ENCODE measurements at places on chromosomes 12 and 14.

GRCh38 chr12:75509621-75510020 is 1.8 kb downstream of the KRR1 start:
- no peak for DNase-seq

DNA sequence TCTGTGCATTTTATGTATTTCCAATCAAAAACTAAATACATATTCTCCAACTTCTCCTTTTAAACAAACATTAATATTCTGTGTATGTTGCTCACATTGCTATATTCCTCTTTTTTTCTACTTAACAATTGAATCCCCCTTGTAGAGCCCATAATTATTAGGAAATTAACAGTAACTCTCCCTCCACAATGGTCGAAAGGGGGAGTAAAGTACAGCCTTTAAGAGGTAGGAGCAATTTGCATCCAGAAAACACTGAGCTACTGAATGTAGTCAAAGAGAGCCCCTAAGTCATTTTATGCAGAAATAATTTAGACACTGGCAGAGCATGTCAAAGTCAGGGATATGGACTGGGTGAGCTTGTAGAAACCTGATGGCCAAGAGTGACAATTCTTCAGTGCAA is 57.2 kb upstream of the SCN8A start:
- peak; percentile 31 for DNase-seq

DNA sequence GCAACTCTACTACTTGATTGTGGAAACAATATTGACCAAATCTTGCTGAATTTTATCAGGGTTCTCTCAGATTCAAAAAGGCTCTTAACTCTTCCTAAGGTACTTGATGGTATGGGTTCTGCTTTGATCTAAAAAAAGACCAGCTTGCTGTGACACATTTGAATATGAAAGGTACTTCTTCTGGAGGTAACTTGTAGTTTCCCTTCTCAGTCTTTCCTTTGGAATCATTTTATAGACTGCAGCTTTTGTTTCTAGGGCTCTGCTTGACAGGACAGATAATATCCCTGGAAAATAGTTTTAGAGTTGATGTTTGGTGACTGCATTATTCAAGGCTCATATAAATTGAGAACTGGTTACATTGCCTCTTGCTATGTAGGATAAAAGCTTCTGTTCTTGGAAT is 251.9 kb downstream of the FUT8 start:
- DNase-seq: no peak

- DNase-seq: no peak
These were observed 36.9 kb upstream of the CCDC198 start for GRCh38 chr14:57530571-57530970.

DNA sequence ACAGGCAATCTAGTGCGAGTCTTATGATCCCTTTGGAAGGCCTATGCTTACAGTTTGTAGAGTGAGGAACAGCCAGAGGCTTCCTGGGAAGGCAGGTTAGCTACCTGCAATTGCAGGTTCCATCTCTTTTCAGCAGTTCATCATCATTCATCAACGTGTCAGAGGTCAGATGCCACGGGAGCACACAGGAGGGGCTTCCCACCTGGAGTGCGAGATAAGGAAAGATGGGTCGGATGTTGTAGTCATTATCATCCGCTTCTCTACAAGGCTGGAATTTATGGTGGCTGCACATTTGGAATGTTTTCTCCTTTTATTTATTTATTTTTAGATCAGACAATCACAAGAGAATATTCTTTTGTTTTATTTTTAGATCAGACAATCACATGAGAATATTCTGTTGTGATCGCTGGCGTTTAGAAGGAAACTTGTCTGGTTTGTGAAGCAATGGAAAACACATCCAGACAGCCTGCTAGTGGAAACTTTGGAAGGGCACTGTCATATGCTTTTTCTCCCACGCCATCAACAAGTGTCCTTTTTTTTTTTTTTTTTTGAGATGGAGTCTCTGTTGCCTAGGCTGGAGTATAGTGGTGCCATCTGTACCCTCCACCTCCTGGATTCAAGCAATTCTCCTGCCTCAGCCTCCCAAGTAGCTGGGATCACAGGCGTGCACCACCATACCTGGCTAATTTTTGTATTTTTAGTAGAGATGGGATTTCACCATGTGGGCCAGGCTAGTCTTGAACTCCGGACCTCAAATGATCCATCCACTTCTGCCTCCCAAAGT is 1.9 kb upstream of the BICD1 start:
- DNase-seq: no peak

GRCh38 chr12:22874151-22874550 is 249.2 kb downstream of the ETNK1 start:
- DNase-seq: no peak

- no peak for DNase-seq
These were observed 104.3 kb upstream of the KITLG start for GRCh38 chr12:88684610-88685009.

DNA sequence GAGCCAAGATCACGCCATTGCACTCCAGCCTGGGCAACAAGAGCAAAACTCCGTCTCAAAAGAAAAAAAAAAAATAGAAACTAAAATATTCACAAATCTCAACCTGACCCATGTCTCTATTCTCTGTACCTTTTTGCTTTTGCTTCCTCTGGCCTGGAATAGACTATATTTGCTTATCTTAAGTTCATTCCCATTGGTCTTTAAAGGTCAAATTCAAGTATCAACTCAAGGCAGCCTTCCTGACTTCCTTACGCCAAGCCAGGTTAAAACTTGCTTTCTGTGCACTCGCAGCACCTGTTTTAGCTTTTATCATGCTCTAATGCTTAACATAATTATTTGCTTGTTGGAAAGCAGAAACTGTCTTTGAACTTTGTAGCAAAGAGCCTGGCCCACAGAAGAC is 14.8 kb downstream of the PYM1 start:
- no peak for DNase-seq

DNA sequence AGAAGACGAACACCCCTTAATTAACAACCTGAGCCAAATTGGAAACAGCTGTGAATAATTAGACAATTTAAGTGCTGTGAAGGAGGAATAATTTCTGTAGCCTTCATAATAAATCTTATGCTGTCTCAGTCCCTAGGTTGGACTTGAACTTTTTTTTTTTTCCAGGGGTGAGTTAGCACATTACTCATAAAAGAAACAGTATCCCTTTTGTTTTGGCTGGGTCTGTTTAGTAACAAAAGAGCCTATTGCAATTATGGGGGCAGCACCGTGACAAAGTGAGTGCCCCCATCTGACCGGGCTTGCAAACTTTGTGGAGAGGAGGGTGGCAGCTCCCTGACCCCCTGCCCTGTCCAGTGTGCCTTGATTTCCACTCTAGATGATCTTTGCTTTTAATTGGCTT is 167.4 kb downstream of the DICER1 start:
- no peak for DNase-seq

DNA sequence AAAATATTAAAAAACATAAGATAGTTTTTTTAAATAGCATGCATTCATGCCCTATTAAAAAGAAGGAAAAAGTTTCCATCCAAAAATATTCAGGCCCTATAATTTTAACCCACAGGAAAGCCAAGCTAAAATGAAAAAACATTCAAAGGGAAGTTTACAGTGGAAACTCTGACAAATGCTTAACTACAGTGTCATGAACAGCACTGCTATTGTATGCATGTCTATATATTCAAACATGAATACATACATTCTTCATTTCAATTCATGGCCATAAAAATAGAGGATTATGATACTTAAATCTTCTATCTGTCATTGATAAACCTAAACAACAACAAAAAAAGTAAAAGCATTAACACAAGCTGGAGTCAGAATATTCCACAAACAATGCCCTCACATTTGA is 67.4 kb downstream of the PPP2R5E start:
- no peak for DNase-seq

- DNase-seq: no peak
These were observed 41.7 kb upstream of the FOS start for GRCh38 chr14:75236901-75237419.

DNA sequence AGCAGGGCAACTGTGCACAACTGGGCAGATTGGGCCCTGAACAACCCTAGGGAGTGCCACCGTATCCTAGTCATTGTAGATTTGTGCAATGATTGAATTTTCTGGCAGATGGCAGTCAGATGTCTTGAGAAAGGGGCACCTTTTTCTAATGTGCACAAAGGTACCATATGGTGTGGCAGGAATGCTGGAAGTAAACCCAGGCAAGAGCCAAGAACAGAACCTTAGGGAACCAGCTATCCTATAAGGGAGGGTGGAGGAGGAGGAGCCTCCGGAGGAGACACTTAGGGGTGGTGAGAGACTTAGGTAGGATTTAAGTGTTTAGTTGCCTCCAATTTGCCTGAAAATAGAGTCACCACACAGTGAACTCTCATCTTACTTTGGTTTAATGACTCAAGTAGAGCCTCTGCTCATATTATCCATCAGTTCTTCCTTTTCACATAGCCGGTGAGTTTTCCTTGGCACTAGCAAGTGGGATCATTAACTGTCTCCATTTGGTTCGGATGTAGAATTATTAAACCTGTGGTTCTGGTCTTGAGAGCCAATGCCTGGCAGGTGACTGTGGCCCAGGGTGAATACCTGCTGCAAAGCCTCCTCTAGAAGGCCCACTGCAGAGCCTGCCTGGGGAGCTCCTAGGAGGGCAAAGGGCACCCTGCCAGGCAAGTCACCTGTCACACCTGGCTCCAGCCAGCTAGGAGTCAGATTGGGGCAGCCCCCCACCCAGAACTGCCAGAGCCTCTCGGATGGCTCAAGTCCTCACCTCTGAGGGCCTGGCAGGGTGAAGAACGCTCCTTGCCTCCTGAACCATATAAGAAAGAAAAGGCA is 184.4 kb upstream of the HIF1A start:
- DNase-seq: no peak

DNA sequence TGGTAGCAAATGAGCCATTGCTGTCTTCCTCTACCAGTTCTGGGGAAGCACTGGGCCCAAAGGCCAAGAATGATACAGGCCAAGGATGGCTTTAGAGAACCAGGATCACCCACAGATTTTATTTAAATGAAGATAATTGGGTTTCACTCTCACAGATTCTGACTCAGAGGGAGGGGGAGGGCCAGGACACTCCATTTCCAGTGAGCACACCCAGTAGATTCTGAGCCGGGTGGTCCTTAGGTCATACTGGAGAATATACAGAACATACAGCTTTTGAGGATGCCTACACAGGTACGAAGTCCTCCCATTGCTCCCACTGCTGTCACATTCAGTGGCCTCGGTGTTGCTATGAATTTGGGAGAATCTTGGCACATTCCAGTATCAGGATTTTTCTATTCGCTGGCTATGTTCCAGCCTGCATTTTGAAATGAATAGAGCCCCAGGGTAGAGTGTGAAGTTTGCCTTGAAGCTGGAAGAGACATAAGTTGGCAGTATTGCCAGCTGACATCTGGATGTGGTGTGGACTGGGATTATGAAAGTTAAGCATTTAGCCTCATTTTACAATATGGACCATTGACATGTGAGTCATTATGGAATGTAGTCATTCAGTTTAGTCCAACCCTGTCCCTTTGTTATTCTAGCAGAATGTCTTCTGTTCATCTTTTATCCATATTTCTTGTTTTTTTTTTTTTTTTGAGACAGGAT is 45.8 kb upstream of the POC1B start:
- no peak for DNase-seq

DNA sequence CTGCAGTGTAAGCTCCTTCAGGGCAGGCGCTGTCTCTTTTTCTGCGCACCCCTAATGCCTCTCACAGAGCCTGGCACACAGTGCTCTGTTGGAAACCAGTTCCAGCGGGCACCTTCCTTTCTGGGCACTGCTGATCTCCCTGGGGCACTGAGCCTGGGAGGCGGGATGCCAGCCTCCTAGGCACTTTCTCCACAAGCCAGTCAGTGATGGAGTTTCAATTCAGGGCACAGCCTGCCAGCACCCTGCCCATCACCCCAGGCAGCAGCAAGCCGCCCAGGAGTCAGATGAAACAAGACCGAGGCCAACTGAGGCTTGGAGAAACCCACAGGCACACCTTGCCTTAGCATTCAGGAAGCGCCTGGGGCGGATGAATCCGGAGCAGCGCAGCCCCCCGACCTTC is 5.7 kb upstream of the CTDSP2 start:
- DNase-seq: no peak

Data from SW480 (cell line).